ENCODE measurements at places on chromosomes 7 and 10.

- DNase-seq = no peak
Measured at GRCh38 chr7:50367570-50367969, 63.1 kb downstream of the IKZF1 start.

- no peak for DNase-seq
Measured at GRCh38 chr10:22319547-22319979, 1.3 kb upstream of the BMI1 start.

- DNase-seq = no peak
Measured at GRCh38 chr7:98826387-98826786, 43.4 kb downstream of the TMEM130 start.

DNA sequence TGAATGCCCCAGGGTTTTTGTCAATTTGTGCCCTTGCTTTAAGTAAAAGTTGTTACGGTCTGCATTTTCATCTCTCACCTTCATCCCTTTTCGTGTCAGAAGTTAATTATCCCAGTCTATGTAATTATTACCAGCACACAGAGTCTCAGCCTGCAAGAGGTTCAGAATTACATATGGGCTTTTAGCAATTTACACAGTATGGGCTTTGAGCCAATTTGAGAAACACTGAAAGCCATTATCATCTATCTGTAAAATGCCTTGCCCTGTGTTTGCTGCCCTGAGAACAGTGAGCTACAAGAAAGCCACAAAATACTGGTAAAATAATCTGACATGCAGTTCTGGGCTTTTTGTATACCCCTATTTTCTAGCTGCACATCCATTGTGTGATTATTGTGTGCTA, 125.6 kb upstream of the STEAP4 start:
- no peak for DNase-seq

DNA sequence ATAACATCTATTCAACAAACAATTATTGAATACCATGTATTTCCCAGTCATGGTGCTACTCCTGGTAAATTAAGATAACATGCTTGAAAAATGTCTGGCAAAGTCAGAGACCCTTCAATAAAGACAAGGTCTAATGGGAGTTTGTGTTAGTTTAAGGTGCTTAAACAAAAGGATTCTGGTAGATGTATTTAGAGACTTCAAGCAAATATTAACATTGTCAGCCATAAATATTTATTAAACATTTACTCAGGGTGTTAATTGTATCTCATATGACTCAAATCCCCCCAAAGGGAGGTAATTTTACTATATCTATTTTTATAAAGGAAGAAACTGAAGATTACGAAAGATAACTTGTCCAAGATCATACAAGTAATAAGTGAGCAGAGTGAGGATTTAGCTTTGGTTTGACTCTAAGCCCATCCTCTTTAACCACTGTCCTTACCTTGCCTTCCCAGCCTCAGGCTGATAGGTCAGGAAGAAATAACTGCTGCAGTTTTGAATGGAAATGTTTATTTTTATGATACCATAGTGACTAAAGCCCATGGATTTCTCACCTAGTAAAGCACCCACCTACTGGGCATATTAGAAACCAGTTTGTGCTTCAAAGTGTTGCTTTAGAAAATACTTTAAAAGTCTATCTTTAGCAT, 215.4 kb downstream of the COBL start:
- no peak for DNase-seq

- DNase-seq = no peak
Measured at GRCh38 chr7:151005566-151005965, 14.7 kb downstream of the NOS3 start.

DNA sequence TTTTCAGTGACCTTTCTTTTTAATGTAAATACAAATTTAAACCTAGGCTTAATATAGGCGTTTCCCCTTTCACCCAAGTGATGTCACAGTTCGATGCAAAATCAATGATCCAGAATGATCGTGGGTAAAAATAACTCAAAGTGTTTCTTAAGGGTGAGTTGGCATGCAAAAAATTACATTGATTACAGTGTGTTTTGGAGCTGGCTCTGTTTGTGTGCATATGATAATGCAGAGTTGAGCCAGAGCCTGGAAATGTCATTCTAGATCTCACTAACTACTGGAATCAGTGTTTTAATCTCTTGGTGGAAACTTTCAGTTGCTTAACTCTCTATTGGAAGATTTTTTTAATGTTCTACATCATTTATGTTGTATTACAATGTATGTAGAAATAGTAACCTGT, 72.5 kb upstream of the MXI1 start:
- no peak for DNase-seq

DNA sequence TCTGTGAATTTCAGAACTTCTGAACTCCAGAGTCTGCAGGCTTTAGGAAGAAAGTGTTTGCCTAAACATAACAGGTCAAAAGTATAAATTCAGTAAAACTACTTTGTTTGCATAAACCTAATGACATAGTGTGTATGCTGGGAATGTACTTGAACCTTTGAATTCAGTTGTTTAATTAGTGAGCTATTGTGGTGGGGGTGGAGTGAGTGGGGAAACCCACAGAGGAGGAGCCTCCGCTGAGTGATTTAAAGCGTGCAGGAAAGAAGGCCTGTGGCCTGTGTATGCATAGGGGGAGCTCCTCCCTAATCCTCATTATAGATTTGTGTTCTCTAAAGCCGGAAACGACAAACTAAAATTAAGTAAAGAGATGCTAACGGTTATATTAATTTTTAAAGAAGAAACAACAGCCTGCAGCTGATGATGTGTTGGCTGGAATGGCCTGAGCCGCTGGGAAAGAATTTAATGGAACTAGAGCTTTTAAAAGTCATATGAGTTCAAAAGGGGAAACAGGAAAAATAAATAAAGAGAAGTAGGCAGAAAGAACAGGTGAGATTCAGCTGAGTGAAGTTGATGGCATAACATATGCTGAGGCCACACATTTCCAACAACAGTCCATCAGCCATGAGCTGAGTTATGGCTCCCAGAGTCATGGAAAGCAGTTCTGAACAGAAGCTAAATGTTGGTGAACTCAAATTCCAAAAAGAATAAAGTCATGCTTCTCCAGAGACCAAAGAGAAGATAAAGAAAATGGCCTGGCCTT, 595.0 kb downstream of the GRM8 start:
- DNase-seq = no peak

GRCh38 chr10:14309593-14309992, 21.1 kb downstream of the FRMD4A start:
- no peak for DNase-seq

DNA sequence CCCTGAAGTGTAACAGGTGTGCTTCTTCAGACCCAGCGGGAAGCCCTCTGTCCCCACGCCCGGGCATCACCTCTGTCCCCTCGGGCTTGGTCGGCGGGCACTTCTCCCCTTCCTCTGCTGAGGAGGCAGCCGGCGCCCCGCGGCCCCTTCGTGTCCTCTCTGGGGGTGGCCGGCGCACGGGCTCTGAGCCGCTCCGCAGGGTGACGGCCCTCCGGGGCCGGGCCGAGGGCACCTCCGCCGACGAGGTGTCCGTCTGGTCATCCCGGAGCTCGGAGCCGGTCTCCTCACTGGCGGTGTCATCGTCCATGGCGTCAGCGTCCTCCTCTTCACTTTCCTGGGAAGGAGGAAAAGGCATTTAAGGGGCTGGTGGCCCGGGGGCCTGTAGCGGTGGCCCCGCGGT, 239.0 kb downstream of the SFMBT2 start:
- DNase-seq = no peak

- no peak for DNase-seq
Measured at GRCh38 chr10:105063796-105064195, 422.7 kb downstream of the SORCS3 start.

GRCh38 chr7:84248267-84248666, 53.7 kb upstream of the SEMA3A start:
- DNase-seq = peak; percentile 47

GRCh38 chr7:120609136-120609753, 248.7 kb downstream of the TSPAN12 start:
- DNase-seq = no peak

DNA sequence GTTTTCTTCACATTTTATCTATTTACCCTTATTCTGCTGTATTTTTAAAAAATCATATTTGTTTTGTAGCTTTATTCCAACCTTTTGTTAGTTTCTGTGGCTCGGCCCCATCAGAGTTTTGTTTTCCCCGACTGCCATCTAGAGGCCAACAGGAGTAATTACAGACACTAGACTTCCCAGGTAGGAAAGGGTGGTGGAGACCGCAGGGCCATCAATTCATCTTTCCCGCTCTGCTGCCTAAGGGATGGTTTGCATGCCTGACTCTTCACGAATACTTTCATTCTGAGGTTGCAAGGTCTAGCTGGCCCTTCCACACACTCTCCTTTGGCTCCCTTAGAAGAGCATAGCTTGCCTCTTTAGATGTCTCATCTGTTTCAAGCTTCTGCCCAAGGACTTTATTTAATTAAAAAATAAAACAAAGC, 38.3 kb downstream of the LYZL2 start:
- peak; percentile 61 for DNase-seq

Data from mesenchymal stem cell (in vitro differentiated cells and primary cell).